ENCODE measurements at places on chromosomes 7 and 10.

GRCh38 chr10:97810446-97810845 is 38.6 kb upstream of the SFRP5 start:
- ATAC-seq, result peak; percentile 23

GRCh38 chr10:131870831-131871672 is 29.8 kb upstream of the PPP2R2D start:
- ATAC-seq, result no peak

GRCh38 chr7:131459256-131459655 is 97.2 kb downstream of the PODXL start:
- ATAC-seq, result no peak

GRCh38 chr10:125844751-125845221 is 21.4 kb downstream of the BCCIP start:
- ATAC-seq, result no peak

DNA sequence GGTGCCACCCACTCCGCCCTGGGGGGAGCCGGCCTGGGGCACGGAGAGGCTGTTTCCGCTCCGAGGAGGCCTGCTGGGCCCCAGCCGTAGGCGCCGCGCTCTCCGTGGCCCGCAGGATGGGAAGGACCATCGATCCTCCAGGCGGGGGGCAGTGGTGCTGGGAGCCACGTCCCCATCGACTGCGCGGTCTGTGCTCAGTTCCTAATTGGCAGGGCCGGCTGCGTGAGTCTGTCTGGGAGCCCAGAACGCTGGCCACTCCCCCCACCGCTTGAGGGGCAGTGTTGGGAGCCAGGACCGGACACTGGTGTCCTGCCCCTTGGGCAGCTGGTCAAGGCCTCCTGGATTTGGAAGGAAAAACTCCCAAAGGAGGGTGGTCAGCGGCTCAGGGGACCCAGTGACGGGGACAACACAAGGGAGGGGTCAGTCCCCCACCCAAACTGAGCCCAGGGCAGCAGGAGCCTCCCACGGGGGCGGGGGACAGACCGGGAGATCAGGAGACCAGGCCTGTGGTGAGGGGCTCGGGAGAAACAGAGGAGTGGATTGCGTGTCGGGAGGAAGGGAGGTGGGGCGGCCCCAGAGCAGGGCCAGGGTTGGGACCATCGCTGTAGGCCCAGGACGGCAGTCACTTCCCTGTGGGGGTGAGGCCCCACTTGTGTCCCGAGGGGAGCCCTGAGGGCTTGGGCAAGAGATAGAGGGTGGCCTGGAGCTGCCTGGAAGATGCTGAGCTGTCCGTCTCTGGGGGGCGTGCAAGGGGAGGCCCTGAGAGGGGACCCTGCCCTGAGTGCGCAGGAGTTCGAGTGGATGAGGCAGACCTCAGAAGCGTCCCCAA is 89.0 kb downstream of the UNCX start:
- ATAC-seq, result no peak

GRCh38 chr10:130787243-130787642 is 524.3 kb downstream of the TCERG1L start:
- no peak for ATAC-seq

DNA sequence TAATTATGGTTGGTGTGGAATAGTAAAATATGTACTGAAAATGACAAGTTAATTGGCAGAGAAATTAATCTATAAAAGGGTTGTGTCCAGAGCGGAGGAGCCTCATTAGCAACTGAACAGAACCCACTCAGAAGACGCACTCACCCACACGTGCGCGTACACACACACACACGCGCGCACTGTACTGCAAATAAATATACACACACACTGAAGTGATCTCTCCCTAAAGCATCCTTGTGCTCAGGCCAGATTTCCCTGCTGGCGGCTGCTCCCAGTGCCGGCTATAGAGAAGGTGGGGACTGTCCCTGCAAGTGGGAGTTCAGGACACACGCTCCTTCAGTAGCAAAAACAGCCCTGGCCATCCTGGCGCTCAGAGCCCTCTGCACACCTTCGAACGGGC is 85.2 kb downstream of the CHST15 start:
- ATAC-seq, result no peak

GRCh38 chr7:157544980-157545680 is 208.3 kb downstream of the DNAJB6 start:
- peak; percentile 35 for ATAC-seq

- no peak for ATAC-seq
These were observed 153.7 kb downstream of the RPS24 start for GRCh38 chr10:78187371-78187770.

GRCh38 chr7:124060528-124060927 is 27.7 kb upstream of the TMEM229A start:
- no peak for ATAC-seq

- ATAC-seq, result no peak
These were observed 623.8 kb downstream of the SUGCT start for GRCh38 chr7:40758590-40758989.

DNA sequence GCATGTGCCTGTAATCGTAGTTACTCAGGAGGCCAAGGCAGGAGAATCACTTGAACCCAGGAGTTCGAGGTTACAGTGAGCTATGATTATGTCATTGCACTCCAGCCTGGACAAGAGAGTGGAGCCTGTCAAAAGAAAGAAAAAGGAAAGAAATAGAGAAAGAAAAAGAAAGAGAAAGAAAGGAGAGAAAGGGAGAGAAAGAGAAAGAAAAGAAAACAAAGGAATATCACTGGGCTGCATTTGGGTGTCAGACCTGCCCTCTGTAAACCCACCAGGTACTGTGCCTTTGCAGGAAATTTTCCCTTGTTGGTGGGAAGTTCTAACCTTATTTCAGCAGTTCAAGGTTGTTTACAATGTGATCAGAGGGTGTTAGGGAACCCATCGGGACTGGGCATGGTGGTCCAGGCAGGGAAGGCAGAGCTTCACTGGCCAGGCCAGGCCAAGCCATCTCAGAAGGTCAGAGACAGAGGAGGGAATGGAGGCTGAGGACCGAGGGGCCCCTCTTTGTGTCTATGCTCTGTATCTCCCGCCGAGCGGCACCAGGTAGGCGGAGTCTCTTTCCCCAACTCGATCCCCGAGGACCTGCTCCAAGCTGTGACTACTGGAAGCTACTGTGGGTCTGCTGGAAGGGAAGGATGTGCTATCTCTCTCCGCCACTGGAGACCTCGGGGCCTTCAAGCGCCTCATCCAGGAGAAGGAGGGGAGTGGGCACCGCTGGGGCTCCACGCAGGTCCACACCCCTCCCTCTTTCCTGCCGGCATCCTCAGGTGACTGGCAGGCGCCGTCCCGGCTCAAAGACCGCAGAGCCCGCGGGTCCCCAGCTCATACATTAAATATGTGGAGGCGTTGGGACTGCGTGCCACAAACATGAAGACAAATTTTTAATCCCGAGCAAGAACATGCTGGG is 15.2 kb upstream of the KAZALD1 start:
- no peak for ATAC-seq

- ATAC-seq, result no peak
These were observed 8.6 kb downstream of the SCIN start for GRCh38 chr7:12578930-12579640.

DNA sequence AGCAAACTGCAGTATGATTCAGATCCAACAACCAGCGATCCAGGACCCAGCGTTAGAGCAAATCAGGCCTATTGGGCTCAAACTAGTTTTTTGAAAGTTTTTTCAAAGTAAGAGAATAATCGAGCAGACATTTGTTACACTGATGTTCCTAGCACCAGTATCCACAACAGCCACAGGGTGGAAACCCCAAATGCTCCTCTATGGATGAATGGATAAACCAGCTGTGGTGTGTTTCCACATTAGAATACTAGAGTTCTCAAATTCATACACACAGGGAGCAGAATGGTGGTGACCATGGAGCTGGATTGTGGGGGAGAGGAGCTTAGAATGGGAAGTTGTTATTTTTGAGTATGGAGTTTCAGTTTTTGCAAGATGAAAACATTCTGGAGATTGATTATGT is 60.7 kb downstream of the PDIA4 start:
- no peak for ATAC-seq

- ATAC-seq, result no peak
These were observed 141.4 kb upstream of the RET start for GRCh38 chr10:42935466-42935865.

DNA sequence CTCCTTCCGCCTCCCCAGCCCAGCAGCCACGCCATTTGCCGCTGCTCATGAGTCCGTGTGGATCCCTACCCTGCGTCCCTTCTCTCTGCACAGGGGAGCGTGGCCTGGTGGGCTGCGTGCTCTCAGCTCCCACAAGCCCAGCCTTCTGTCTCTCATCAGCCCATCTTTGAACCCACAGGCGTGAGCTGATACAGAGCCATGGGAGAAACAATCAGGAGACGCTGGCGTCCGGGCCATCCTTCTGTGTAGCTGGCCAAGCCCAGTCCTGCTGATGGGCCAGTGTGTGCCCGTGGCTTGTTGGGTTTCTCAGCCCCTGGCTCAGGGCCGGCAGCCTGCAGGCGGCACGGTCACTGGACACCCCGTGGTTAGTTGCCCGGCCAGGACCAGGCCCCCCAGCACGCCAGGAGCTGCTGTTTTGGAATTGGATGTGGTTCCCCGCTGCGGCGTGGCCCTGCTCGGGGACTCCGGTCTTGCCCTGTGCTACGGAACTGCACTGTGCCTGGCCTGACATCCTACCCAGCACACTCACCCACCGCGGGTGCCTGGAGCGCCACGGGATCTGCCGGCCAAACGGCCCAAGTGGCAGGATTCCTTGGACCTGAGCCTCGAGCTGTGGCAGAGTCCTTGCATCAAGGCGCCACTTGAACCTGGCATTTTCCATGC is 88.9 kb downstream of the ELFN1 start:
- ATAC-seq, result no peak

DNA sequence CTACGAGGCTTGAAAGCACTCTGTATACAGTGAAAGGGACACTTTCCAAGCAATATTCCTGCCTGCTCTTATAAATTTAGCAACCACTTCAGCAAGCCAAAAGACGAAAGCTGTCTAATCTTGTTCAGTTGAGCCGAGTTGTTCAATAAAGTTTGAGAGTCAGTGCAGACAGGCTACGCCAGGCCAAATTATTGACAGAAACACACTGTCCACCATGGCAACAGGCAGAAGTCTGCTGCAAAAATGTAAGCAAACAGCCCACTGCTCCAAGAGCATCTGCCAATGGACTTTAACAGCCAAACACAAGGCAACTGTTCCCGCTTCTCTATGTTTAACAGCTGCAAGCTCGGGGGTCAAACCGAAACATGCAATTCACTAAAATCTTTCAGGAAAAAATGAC is 85.7 kb downstream of the GLI3 start:
- ATAC-seq, result no peak

DNA sequence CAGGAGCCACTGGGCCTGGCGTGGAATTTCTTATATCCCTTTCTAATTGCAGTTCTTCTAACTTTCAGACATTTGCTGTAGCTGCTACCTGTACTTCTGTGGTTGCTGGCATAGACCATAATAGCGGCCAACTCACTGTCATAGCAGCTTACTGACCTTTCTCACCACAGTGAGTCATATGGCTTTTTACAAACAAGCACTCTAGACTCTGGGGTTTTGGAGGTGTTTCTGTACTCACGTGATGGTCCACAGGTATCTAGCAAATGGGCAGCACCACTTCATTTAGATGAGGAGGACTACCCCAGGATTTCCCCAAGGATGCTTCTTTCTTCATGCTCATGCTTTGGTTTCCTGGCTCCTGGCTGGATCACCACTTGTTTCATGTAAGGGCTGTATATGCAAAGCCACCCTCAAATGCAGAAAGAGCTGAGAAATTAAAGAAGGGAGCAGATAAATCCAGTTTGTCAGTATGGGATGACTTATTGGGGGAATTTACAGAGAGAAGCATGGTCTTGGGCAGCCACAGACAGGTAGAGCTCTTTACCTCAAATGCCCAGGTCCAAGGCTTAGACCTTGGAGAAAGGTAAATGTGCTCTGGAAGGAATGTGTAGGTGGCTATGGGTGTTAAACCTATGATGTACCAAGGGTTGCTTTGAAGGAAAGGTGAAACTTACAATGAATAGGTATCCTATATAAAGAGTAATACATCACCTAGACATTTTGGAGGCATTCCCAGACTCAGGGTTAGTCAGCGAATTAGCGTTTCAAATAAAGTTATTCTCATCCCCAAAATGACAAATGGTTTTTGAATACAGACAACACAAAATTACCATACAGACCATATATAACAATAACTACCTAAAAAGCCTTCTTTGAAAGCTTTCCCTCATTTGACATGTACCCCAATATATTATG is 15.9 kb upstream of the SLC25A16 start:
- ATAC-seq, result peak; percentile 87

GRCh38 chr7:17402628-17403278 is 104.3 kb downstream of the AHR start:
- no peak for ATAC-seq

GRCh38 chr7:38568497-38568896 is 62.7 kb downstream of the AMPH start:
- no peak for ATAC-seq

- no peak for ATAC-seq
These were observed 6.9 kb downstream of the RET start for GRCh38 chr10:43083764-43084163.

DNA sequence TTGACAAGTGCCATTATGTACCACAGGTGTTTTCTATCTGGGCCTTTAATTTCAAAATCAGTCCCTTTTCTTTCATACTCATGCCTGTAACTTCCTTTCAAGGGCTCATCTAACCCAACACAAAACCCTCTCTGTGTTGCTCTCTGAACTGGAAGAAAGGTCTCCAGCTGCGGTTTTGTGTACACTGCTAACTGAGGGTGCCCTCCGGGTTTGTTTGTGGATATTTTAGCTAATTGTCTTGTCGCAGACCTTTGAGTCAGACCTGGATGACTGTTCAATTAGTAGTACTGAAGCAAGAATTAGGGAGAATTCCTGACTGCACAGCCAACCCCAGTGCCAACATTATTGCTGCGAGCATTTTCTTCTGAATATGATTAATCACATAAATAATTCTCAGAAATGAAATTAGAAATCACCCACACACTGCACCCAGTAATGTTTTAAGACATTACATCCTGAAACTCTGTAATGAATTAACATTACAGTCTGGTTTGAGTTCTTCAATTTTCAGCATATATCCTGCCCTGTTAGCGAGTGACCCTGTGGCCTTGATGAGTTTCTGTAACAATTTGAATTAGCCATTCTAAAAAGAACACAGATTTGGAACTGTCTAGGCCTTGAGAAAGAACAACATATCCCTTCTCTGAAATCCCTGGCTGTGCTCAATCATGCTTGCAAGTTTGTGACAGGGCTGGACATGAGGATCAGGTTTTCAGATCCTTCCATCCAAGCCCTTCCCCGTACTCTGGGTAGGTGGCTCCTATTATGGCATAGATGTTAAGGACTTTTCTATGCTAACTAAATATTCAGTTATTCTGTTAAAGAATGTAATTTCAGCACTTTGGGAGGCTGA is 460.1 kb downstream of the PLXDC2 start:
- ATAC-seq, result peak; percentile 49

DNA sequence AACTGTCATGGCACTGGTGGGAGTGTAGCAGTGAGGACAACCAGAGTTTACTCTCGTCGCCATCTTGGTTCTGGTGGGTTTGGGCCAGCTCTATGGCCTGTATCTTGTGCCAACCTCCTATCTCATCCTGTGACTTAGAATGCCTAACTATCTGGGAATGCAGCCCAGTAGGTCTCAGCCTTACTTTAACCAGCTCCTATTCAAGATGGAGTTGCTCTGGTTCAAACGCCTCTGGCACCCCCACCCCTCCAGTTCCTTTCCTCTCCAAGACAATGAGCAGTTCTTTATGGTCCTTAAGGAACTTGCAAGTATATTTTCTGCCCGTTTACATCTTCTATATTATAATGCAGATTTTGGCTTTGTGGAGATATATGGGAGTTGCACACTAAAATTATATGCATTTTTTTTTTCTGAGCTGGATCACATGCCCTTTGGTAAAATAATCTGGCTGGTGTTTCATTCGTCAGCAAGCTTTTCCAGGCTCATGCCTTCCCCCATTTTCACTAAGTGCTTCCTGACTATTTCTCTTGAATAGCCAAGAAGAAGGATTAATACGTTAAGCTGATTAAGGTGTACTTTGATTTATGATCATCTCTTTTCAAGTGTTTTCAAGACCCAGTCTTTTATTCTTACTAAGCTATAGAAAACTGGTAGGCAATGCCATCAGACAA is 11.2 kb upstream of the WIPF3 start:
- ATAC-seq, result no peak
